A673 (cell line): ENCODE measurements at places on chromosomes 5 and 9.

DNA sequence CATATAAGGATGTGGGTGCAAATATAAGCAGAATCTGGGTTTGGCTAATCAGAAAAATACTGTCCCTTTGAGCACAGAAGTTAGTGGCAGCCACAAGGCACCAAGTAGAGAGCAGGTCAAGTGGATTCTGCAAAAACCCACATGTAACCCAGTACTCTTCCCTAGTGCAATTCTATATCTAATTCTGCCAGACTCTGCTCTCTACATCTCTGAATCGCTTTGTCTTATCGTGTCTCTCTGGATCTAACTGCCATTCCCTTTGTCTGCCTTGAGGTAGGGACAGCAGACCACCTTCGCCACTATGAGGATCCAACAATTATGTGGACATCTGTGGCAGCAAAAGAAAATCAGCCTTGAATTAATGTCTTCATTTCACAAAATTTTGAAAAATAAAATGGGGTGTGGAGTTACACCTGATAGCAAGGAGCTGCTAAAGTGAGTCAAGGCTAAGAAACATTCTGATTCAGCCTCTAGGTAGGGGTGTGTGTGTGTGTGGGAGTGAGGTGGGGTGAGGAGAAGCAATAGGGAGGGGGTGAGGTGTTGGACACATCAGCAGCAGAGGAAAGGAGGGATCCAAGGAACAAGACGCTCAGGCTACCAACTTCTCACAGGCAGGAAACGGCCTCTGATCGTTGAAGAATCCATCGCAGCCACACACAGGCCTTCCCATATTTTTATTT is 33.7 kb upstream of the ZNF366 start:
- H3K27ac ChIP-seq, result no peak overlapping the region
- no peak overlapping the region for H3K4me3 ChIP-seq
- no peaks in the 10 kb centered on the region for H3K27me3 ChIP-seq

GRCh38 chr9:112295174-112295573 is 38.2 kb downstream of the PTBP3 start:
- H3K36me3 ChIP-seq, result peaks cover 8% of the 10 kb centered on the region
- H3K4me1 ChIP-seq, result peaks cover 8% of the 10 kb centered on the region
- no peaks in the 10 kb centered on the region for H3K27me3 ChIP-seq
- H3K4me3 ChIP-seq, result no peak overlapping the region

DNA sequence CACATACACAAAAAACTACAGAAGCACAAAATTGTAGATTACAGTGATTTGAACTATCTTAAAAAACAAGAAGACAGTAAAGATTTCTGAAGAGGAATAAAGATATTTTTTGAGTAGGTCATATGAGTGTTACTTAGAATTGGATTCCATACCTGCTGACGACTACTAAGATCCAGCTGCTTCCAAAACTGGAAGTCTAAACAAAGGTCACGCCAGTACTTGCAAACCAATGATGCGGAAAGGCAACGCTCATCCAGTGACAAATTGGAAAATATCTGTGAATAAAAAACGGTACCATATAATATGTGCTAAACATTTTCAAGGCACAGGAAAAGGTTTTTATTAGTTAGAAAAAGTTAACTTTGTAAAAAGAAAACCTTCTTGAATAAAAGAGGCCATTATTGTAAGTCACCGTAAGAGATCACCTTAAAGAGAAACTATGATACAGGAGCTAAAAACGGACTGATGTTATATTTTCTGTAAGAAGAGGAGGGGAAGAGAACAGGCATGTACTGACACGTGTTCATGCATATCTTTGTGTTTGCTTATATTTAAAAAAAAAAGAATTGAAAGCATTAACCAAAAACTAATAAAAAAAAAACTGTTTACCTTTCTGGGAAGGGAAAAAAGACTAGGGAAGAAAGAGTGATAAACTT is 14.1 kb downstream of the FBXL17 start:
- H3K4me3 ChIP-seq, result no peak overlapping the region
- no peak for DNase-seq
- no peaks in the 10 kb centered on the region for H3K4me1 ChIP-seq
- H3K27ac ChIP-seq, result no peak overlapping the region
- no peaks in the 10 kb centered on the region for H3K27me3 ChIP-seq

DNA sequence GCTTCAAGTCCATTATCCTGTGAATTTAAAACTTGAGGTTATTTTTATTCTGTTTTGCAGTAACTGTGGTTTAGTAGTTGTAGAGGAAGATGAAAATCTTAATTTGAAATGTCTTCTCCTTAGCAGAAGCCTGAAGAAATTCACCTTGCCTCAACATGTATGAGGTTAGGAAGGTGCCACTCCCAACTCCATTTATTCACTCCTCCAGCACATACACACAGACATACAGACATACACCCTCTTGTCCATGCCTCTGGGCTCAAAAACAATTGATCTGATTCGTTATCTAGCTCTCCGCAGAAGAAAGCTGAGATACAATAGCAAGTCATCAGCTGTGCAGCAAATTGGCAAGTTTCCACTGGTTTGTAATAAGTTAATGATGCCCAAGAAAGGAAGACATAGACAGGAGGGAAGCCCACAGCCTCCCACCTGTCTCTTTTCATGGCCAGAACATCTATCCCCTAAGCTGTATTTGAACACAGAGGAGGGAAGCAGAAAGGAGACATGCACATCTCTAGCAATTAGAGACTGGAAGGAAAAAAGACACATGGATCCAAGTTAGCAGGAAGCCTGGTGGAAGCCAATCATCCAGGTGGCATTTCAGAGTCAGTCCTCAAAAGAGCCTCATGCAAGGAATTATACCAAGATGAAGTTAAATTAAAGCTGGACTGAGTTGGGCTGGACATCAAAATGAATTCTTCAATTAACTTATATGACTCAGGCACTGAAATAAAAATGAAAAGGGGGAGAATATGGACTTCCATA is 257.9 kb downstream of the ASTN2 start:
- H3K4me1 ChIP-seq, result no peaks in the 10 kb centered on the region
- peaks cover 19% of the 10 kb centered on the region for H3K27me3 ChIP-seq
- H3K4me3 ChIP-seq, result no peak overlapping the region
- no peak for DNase-seq
- no peaks in the 10 kb centered on the region for H3K36me3 ChIP-seq

GRCh38 chr5:86684222-86684621 is 66.5 kb downstream of the COX7C start:
- no peaks in the 10 kb centered on the region for H3K36me3 ChIP-seq
- H3K4me3 ChIP-seq, result no peak overlapping the region
- no peak for DNase-seq
- H3K4me1 ChIP-seq, result peaks cover 10% of the 10 kb centered on the region
- no peaks in the 10 kb centered on the region for H3K27me3 ChIP-seq

DNA sequence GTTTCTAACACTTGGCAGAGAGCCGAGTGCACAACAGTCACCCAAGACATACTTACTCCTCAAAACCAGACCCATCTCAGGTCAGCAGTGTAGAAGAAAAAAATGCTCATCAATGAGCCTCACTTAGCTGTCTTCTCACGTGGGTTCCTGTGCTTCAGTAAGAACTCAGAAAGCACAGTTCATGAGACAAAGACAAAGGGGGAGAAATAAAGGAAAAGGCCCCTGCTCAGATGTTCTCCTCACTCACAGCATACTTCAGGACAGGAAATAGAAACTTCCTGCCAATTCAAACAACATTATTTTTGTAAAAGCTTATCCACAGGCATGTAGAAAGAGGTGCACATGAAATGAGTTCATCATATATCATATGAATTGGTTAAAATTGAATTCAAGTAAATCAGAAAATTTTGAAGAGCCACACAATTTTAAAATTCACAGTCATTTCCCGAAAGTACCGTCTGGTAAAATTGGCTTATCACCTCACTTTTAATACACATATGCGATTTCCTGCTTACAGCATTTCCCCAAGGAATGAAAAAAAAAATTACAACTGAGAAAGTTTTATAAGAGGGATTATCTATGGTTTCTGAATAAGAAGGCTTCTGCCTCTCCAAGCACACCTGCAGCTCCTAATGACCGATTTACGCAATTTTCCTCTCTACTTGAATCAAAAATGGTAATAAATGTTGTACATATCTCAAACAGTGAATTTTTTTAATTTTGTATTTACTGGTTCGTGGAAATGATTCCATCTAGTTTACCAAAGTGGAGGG is 328.3 kb downstream of the TMEM167A start:
- peaks cover 17% of the 10 kb centered on the region for H3K27me3 ChIP-seq
- H3K36me3 ChIP-seq, result no peaks in the 10 kb centered on the region
- peak overlapping the region; percentile 18 for H3K4me3 ChIP-seq
- peak; percentile 95 for DNase-seq
- H3K4me1 ChIP-seq, result peaks cover 41% of the 10 kb centered on the region

DNA sequence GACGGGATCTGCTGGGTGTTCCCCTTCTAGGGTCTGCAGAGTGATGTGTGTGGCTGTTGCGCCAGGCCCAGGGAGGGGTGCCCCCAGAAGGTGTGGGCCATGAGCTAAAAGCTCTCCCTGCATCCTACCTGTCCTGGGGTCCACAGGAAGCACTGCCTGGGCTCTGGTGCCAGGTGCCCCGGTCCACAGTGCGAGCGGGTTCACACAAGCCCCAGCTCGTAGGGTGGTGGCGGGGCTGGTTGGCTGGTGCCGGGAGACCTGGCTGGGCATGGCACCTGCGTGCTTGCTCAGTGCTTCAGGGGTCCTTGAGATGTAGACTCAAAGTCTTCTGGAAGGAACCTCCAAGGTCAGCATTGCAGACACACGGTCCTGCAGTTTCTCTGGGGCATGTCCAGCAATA is 25.5 kb downstream of the ASS1 start:
- no peak overlapping the region for H3K4me3 ChIP-seq
- peaks cover 9% of the 10 kb centered on the region for H3K4me1 ChIP-seq
- H3K27ac ChIP-seq, result no peak overlapping the region
- H3K36me3 ChIP-seq, result no peaks in the 10 kb centered on the region

DNA sequence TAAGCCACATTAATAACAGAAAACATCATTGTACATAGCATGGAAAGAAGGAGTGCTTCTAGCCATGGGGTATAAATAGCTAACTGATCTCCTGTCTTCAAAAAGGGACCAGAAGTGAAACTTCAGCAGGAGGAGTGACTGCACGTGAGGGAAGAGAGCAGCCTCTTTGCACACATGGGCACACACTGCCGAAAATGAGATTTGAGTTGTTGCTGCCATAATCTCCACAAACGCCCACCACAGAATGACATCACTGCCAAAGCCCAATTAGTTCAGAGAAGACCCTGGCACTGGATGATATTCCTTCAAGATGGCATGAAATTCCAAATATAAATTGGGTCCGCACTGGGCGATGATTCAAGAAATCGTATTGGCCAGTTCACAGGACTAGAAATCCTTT is 238.9 kb upstream of the NR4A3 start:
- no peaks in the 10 kb centered on the region for H3K4me1 ChIP-seq
- H3K27me3 ChIP-seq, result no peaks in the 10 kb centered on the region
- H3K4me3 ChIP-seq, result no peak overlapping the region
- H3K27ac ChIP-seq, result no peak overlapping the region

DNA sequence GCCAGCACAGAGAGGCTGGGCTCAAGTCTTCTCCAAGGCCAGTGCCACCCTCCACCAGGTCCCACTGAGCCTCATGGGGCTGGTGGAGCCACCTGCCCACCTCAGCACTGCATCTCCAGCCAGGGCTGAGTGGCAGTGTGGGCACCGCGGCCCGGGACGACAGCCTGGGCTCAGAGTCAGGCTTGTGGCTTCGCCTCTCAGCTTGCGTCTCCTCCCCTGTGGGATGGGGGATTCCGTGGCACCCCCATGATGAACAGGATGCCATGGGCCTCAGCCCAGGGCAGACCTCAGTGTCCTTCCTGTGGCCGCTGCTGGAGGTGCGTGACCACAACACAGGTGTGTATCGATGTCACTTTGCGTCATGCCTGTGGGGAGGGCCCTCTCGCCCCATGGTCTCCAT is 136.4 kb upstream of the PPP1R26 start:
- peaks cover 66% of the 10 kb centered on the region for H3K4me1 ChIP-seq
- no peak overlapping the region for H3K4me3 ChIP-seq
- H3K27ac ChIP-seq, result peak overlapping the region; percentile 93
- DNase-seq, result no peak

GRCh38 chr5:40491644-40492043 is 188.1 kb upstream of the PTGER4 start:
- peaks cover 3% of the 10 kb centered on the region for H3K4me1 ChIP-seq
- DNase-seq, result no peak
- H3K27me3 ChIP-seq, result no peaks in the 10 kb centered on the region
- no peak overlapping the region for H3K27ac ChIP-seq
- H3K36me3 ChIP-seq, result no peaks in the 10 kb centered on the region
- H3K4me3 ChIP-seq, result no peak overlapping the region

DNA sequence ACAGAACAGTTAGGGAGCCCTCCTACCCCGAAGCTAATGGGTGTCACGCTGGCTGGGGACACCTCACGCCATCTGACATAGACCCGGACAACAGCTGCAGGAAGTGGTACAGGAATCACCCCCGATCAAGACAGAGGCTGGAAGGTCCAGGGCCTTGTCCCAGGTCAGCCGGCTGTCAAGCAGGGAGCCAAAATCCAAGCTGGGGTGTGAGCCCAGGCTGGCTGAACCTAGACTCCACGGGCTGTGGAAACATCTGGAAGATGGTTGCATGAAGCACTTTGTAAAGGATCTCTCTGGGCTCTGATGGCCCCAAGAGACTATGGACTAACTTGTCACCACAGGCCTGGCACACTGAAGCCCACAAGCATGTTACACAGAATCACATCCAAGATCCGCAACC is 68.9 kb upstream of the STXBP1 start:
- H3K27ac ChIP-seq, result no peak overlapping the region
- H3K4me1 ChIP-seq, result no peaks in the 10 kb centered on the region
- H3K27me3 ChIP-seq, result no peaks in the 10 kb centered on the region
- DNase-seq, result no peak
- H3K36me3 ChIP-seq, result no peaks in the 10 kb centered on the region
- no peak overlapping the region for H3K4me3 ChIP-seq

DNA sequence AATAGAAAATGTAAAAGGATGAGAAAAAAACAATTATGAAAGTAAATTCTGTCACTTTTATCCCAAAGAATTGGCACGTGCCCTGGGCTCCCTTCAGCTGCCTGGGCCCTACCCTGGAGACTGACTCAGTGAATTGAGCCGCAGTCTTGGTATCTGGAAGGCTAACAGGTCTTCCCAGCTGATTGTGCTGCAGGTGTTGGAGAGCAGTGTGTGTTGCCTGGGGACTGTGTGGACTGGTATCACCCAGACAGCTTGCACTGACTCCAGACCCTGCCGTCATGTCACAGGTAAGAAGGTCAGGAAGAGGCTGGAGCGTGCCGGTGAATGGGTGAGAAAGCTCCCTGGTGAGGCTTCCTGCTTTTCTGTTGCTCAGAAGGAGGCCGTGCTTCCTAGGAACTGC is 83.3 kb downstream of the AOPEP start:
- H3K4me3 ChIP-seq, result no peak overlapping the region
- no peak for DNase-seq
- H3K27ac ChIP-seq, result no peak overlapping the region
